ENCODE measurements at places on chromosomes 11 and 22. TPM values are rescaled to one million over a fixed set of nuclear protein-coding genes. Genes with fewer than 3 reads are reported as not detected.

DNA sequence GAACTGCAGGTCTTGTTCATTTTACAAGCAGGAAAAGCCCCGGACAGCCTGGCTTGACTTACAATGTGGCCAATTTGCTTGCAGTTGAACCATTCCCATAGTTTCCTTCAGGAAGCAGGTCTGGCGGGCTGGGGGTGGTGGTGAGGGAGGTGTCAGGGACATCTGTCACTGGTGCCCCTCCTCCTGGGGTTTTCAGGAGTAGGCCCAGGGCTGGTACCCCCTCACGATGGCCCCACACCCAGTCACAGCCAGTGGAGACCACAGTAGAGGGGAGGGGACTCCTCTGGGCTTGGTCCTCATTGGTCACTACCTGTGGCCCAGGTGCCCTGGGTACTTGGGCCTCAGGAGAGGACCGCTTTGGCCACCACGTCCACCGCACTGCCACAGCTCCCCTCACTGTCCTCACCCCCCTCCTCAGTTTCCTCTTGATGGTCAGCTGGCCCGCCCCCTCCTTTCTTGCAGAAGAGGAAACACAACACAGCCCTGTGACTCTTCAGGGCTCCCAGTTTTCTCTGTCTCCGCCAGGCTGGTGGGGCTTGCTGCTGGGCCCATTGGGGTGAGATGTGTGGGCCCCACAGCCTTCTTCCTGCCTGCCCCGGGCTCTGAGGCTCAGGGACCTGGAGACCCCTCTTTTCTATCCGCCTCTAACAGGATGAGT is 39.8 kb upstream of the SHISAL1 start:
- DNase-seq: no peak

GRCh38 chr11:113119074-113119473 is 157.9 kb downstream of the NCAM1 start:
- DNase-seq: no peak

DNA sequence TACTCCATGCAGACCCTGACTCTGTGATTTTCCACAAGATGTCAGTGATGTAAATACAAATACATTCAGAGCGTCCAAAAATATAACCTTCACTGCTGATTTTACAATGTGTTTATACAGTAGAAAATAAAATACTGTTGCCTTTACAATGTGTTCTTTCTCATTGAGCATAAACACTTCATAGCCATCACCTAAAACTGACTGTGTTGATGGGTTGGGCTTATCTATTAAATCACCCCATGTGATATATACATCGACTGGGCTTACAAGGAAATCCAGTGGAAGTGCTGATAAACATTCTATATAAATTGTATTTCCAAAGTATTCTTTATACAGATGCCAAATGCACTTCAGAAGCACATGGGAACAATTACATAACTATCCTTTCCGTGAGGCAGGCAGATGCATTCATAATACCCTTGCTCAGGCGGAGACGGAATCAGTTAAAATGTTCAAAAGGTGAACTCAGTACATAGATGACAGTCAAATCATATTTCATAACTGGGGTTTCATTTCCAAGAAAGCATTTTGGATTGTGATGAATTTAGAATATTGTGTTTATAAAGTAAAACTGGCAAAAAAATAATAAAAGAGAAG is 27.7 kb downstream of the DDI1 start:
- no peak for DNase-seq

DNA sequence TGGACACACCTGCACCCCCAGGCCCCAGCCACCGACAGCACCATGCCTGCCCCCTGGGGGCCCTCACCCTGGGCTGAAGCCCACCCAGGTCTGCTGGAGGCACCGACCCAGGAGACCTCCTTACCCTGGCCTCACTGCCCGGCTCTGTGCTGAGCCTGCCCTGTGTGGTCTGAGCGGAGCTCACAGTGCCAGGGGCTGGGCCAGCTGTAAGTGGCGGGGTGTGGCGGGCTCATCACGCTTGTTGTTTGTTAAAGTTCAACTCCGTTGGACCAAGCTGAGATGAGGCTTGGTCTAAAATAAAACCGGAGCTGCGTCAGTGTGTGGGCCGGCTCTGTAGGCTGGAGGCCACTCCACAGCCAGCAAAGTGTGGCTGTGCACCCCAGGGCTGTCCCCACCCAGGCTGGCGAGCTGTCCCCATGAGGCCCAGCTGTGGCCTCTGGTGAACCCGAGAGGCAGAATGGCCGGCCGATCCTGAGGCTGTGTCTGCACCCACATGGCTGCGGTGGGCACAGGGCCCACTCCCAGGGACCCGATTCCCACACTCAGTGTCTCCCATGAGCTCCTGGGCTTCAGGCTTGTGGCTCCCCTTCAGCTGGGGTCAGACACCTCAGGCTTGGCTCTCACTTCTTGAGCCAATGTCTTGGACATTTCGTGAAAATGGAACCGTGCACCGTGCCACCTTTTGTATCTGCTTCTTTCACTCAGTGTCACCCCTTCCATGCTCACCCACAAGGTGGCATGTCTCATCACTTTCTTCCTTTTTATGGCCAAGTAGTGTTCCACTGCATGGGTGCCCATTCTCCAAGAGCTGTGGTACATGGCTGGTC is 137.9 kb downstream of the CTTN start:
- DNase-seq: no peak

DNA sequence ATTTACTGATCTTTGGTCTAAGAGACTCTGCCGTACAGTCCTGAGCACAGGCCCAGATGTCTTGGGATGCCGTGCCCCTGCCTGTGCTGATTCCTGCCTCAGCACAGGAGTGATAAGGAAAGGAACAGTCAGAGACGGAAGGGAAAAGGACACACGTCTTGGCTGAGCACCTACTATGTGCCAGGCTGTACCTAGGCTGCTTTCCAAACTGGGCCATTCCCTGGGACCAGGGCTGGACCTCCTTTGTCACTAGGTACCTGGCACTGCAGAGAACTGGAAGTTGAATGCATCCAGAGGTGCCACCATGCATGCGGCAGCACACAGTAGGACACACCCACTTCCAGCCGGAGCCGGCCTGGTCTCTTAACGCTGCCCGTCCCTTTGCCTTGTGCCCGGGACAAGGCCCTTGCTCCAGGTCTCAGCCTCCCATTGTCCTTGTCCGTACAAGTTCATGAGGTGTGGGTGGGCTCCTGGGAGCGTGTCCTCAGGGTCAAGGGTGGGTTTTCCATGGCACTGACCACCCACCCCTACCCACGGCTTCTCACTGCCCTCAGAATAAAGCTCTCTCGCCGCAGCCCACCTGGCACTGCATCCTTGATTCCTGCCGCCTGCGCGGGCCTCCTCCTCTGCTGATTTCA is 1.1 kb upstream of the SSTR3 start:
- DNase-seq: no peak

DNA sequence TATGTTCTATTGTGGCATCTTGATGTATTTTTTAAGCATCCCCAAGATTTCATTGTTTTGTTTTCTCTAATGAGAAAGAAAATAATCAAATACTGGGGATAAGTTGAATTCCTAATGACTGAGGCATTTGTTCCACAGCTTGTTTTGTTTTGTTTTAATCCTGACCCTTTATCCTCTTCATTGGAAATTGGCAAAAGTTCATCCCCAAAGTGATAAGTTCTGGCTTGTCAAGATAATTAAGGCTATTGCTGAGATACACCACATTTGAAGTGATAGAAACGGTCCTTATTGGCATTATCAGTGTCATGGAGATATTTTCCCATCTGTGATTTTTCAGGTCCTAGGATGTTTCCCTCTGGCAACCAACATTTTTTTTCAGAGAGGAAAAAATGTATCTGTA is 65.0 kb downstream of the SLC36A4 start:
- no peak for DNase-seq

- no peak for DNase-seq
Measured at GRCh38 chr11:34648036-34648435, 27.1 kb downstream of the EHF start.

DNA sequence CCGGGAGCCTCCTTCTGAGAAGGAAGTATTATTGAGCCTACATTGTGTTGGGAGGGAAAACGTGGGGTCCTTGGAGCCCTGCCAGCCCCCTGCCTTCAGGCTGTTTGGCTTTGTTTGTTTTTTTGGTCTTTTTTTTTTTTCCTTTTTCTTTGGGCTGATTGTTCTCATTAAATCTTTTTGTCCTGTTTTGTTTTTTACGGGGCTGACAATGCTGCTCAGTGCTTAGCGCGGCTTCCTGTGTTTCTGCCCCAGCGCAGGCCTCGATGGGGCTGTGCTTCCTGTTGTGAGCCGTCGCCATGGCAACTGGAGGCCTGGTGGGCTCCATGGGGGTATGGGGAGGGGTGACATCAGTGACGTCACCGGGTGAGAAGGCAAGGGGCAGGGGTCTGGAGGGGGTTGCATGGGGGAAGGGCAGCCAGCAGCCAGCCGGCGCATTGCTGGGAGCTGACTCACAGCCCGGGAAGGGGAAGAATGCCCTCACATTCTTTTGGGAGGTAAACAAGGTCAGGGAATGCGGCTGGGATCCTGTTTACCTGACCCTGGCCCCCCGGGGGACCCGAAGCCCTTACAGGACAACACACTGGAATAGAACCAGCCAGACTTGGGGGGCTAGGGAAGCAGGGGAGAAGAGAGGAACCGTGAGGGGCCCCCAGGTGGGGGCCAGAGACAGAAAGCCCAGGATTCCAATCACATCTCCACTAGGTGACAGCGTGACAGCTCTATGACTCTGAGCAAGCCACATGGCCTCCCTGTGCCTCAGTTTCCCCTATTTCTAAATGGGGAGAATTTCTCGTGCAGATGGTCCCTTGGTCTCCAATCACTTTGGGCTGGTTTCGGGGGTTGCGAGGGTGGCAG is 22.2 kb upstream of the CBX7 start:
- peak; percentile 93 for DNase-seq

DNA sequence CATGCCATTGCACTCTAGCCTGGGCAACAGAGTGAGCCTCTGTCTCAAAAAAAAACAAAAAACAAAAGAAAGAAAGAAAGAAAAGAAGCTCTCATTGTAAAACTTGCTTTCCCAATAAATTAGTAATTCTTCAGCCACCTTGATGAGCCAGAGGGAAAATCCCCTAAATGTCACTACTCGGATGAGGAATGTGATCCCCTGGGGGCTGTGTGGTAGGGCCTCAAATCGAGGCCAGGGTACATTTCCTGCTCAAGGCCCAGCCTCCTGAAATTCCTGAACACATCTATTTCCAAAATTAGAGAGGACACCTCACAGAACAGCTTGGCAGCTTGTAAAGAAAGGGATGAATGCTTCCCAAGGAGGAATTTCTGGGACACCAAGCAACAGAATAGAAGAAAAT is 147.1 kb upstream of the SESN3 start:
- no peak for DNase-seq

- no peak for DNase-seq
Measured at GRCh38 chr11:11253497-11253896, 99.6 kb downstream of the CSNK2A3 start.

DNA sequence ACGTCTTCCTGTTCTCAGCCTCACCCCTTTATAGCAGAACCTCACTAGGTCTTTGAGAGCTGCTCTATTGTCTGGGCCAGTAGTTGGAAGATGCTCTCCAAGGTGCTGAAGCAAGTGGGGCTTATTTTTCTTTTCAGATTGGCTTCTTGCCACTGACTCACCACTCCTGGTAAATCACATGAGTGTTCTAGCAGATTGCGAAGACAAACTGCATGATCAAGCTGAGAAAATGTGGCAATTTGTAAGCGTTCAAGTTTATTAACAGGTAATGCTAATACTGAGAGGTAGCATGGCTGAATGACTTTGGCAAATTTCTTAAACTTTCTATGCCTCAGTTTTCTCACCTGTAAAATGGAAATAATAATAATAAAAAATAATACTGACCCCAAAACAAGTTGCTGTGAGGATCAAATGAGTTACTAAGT is 59.2 kb downstream of the CACNG2 start:
- DNase-seq: peak; percentile 51

GRCh38 chr11:40291329-40291728 is 1168.1 kb downstream of the LRRC4C start:
- DNase-seq: no peak

DNA sequence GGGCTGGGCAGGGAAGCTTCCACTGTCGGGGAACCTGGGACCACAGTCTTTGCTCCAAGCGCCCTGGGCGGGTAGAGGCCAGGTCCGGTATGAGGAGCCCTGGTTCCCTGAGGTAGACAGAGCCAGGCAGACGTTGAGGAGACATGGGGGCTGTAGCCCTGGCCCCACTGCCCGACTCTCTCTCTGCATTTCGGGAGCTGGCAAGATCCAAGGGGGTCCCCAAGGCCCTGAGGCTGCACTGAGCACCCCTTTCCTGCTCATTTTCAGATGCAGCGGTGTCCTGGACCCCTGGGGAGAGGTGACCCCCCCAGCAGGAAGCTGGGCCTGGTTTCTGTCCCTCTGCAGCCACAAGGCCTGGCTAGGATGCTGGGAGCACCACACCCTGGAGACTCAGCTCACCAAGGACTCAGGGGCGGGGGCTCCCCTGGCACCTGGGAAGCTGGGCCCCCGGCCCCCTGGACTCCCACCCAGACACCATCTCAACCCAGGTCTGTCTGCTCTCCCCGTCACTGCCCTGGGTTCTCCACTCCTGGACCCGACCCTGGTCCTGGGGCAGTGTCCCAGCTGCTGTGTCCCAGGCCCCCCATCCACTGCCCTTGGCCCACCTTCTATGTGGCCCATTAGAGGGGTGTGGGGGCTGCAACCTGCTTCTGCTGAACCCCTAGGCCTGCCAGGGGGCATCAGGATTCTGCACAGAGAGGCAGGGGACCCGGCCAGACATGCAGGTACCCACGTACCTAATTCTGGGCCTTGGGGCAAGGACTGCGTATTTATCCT is 15.0 kb upstream of the MUC6 start:
- DNase-seq: no peak

GRCh38 chr22:37054056-37054395 is 2.5 kb downstream of the KCTD17 start:
- DNase-seq: no peak

DNA sequence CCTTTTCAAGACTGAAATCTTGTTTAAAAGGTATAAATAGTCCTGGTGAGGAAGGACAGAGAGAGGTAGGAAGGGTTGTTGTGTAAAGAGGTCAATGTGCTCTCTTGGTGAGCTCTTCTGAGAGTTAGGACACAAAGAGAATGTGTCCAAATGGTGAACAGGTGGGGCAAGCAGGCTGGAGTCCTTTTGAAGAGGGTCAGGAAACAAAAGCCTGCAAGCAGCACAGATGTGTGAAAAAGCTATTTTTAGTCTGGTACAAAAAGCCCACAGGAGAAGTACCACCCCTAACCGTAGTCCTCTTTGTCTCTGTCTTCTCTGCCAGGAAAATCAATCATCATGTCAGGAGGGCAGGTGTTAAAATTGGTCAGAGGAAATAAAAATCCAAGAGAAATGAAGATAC is 54.4 kb upstream of the SYN3 start:
- no peak for DNase-seq

Gene MUC6
- total RNA-seq: not detected

Gene SCGB1C1
- not detected for total RNA-seq

Gene DNAJB7
- not detected for total RNA-seq

Gene DYNC2H1
- 15.6 TPM for total RNA-seq

Gene RNF121
- 27.6 TPM for total RNA-seq

Gene DUSP8
- 6.2 TPM for total RNA-seq

Gene CD151
- total RNA-seq: 134 TPM

Gene E2F8
- 4.8 TPM for total RNA-seq

Gene HTR3B
- not detected for total RNA-seq

Gene CYP2D6
- total RNA-seq: 0.68 TPM

Gene OTUB1
- 94.3 TPM for total RNA-seq
